ENCODE measurements at places on chromosomes 7 and 10.

- no peak for DNase-seq
Observed at GRCh38 chr10:71618176-71618575, 101.4 kb downstream of the C10orf105 start.

- no peak for DNase-seq
Observed at GRCh38 chr7:5489991-5490536, 66.4 kb upstream of the TNRC18 start.

DNA sequence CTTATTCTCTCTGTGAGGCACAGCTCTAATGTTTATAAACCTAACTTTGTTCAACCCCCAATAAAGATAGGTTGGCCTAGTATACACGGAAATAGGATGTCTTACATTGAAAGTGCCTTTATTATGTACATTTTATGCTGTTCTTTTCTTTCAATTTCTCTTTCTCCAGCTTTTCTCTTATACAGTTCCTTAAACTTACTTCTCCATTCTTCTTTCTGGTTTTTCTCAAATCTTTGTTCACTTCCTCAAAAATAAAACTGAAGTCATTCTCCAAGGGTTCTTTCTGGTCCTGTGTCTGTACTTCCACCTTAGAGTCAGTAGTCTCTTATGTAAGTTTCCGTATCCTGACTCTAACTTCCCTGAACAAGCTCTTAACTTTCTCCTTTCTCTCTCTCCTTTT is 29.2 kb upstream of the NAMPT start:
- DNase-seq: no peak

GRCh38 chr10:73650537-73651331 is 5.1 kb downstream of the SYNPO2L start:
- DNase-seq: no peak

DNA sequence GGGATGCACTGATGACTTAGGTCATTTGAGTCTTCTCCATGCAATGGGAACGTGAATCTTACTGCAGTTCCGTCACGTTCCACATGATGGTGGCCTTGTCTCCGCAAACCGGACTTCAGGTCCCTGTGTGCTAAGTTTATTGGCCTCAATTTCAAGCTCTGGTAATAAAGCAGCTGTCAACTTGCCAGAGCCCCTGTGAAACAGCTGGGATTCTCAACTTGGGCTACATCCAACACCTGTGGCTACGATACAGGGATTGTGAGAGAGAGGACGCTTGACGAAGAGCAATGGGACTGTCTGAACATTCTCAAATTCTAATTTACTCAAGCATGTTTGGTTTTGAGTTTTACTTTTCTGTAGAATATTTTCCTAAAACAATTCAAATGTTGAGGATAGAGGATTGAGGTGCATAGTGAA is 174.2 kb downstream of the PTN start:
- no peak for DNase-seq

DNA sequence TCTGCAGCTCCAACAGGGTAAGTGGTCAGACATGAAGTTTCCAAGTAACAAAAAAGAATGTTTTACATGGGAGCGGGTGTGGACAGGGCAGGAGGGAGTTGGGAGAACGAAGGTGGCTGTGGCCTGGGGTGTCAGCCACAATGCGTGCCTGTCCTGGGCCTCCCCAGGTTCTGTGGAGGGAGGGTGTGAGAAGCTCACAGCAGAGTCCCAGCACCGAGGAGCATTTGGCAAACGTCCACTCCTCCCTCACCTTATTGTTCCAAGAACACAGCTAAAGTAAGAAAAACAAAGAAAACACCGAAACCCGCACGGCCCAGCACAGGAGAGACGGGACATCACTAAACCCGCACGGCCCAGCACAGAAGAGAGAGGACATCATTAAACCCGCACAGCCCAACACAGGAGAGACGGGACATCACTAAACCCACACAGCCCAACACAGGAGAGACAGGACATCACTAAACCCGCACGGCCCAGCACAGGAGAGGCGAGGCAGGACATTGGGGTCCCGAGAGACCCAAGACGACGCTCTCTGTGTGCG is 226.4 kb downstream of the MAD1L1 start:
- no peak for DNase-seq

DNA sequence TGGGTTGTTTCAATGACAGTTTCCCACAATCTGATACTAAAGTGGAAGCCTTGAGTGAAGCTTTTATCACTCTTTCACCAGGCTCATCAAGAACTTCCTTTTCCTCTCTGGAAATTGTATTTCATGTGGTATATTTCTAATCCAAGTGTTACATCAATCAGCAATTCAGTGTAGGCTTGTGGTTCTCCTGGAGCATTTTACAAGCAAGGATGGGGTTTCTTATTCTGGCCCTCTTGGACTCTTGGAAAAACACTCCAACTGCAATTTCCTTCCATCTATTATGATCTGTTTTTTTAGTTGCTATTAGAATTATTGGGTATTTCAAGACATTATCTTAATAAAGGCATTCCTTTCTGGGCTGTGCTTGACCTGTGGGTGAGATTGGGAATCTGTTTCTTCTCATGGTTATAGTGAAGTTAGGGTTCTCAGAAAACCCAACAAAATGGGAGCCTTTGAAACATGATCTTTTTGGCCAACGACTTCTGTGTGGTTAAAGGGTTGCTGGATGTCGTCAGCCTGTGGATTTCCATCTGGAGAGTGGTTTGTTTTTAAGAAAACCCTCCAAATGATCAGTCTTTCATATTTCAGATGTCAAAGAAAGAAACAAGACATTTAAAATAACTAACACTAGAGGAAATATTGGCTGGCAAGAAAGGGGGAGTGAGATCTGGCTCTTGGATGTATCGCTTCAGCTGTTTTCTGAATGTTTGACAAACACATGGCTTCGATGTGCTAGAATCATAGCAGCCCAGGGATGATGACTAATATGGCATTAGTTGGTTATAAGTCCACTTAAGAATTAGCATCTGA is 540.2 kb downstream of the LRMDA start:
- DNase-seq: no peak

DNA sequence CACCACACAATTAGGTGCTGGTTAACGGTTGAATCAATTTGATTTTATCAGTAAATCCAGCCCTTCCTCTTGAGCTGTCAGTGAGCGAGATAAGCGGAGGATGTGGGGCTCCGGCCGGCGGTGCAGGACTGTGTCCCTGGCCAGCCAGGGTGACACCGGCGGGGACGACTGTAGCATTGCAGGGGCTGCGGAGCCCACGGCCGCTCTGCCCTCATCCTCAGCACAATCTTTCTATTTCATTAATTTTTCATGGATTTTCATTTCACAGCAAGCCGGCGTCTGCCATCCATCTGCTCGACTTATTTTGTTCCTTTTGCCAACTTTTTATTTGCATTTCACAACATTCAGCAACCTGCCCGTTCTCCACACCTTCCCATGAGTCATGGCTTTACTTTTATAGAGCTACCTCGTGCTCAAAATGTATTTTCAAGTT is 4.7 kb downstream of the ADARB2 start:
- no peak for DNase-seq

DNA sequence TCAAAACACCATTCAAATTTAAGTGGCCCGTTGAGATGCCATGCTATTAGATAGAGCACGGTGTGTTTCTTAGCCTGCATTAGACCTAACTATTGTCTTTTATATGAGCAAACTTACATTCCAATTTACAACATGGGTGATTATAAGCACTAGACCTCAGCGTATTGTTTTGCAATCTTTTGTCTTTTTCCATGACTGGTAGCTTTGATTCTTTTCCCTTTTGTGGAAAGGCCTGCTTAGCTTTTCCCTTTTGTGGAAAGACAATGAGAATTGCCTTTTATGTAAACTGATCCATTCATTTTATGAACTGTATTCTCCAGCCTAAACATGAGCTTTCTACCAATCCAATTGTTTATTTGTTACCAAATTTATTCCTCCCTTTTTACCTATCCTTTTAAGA is 823.1 kb downstream of the CCSER2 start:
- no peak for DNase-seq

GRCh38 chr7:90262438-90262837 is 17.5 kb downstream of the CFAP69 start:
- DNase-seq: no peak

GRCh38 chr7:85522070-85522469 is 335.2 kb upstream of the SEMA3D start:
- DNase-seq: no peak

DNA sequence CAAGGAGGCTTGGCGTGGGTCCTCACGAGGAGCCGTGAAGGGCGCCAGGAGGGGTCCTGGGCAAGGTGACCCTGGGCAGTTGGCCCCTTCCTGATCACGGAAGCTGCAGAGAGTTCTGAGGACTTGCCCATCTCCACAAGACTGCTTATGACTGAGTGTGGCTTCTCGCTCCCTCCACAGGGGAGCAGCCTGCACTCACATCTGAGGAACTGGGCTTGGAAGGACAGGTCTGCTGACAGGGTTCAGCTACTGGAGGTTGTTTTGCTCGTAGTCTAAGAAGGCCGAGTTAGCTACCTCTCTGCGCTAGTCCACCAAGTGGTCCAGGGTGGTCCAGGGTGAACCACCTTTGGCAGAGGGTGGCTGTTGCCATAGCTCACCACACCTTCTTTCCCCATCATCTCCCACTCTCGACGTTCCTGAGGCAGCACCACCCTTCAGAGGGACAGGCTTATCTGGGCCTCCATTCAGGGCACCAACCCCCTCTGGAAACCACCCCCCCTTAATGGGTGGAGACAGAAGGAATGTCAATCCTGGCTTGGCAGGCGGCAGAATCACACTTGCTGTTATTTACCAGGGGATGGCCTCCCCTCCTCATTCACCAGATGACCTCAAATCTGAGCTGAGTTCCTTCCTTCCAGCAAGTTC is 38.2 kb downstream of the FAM53B start:
- DNase-seq: no peak

- no peak for DNase-seq
Observed at GRCh38 chr7:114190387-114190786, 224.2 kb upstream of the FOXP2 start.

- no peak for DNase-seq
Observed at GRCh38 chr10:76080451-76080850, 649.0 kb downstream of the LRMDA start.

DNA sequence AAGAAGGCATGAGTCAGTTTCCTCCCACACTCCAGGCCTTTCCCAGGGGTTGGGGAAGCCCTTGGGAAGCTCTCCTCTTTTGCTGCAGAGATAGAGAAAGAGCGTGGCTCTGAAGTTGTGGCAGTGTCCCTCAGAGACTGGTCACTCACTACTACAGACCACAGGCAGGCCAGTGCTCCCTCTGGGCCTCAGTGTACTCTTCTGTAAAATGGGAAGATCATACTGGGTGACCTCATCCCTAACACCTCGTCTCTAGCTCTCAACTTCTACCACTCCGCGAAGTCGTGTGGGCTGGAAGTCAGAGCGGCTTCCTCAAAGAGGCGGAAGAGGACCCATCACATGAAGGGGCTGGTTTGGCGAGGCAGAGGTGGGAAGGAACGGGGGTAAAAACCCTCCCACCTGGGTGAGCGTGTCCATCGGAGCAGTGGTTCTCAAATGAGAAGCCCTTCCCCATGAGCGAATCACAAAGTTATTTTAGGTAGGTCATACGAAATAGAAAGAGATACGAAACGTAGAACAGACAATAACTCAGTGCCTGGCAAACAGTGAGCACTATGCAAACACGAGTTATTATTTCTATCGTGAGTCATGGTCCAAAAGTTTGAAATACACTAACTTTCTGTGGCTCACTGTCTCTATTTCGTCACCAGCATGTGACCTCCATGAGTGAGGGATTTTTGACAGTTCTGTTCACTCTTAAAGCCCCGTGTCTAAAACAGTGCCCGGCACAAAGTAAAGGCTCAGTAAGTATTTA is 32.7 kb downstream of the PRKAG2 start:
- DNase-seq: no peak

DNA sequence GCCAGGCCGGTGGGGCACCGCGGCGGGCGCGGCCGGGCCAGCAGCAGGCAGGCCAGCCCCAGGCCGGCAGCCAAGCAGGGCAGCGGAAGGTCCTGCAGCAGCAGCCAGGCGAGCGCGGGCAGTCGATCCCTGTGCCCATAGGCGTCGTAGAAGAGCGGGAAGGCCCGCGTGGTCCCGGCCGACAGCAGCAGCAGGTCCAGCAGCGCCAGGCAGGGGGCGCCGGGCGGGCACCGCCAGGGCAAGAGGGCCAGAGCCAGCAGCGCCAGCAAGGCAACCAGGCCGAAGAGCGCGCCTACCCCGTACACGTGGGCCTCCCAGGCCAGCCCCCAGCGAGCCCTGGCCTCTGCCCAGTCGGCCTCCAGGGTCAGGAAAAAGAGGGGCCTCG is 8.4 kb upstream of the RBM28 start:
- peak; percentile 19 for DNase-seq

- DNase-seq: no peak
Observed at GRCh38 chr10:6296828-6297251, 94.1 kb downstream of the PFKFB3 start.

DNA sequence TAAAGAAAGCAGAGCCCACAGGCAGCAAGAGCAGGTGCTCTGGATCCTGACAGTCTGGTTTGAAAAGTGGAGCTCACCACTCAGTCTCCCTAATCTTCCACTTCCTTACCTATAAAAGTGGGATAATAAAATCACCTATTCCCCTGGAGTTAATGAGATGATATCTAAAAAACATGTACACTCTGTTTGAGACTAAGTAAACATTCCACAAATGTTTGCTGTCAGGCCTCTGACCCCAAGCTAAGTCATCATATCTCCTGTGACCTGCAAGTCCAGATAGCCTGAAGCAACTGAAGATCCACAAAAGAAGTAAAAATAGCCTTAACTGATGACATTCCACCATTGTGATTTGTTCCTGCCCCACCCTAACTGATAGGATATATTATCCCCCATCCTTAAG is 1324.5 kb downstream of the XPNPEP1 start:
- no peak for DNase-seq

DNA sequence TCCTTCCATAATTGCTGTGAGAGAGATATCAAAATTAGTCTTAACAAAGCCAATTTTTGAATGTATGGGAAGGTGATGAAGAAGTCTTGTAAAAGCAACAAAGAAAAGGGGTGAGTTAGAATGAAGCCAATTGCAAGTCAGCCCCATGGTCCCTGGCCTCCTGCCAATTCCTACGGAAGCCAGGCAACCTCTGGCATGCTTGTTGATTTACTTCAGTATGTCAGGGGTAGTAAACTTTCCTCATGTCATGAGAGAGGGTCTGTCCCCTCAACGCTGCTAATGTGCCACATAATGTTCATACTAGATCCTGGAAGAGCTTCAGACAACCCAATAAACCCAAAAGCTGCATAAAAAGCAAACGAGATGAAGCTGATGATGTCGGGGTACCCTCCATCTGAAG is 159.1 kb upstream of the YAE1 start:
- no peak for DNase-seq

- no peak for DNase-seq
Observed at GRCh38 chr10:92091965-92092364, 168.4 kb downstream of the BTAF1 start.

Measured in stimulated activated CD4-positive, alpha-beta T cell treated with anti-CD3 and anti-CD28 coated beads, Interleukin-15, amount 100 ng/mL, for 48 hours (primary cell).